Activated CD4-positive, alpha-beta T cell treated with anti-CD3 and anti-CD28 coated beads, Interleukin-2, Interleukin-6, amounts not matched to agents 100 ng/mL and 50 ng/mL, durations not matched to agents 16 hours and 8 hours (primary cell): ENCODE measurements at places on chromosomes 1 and 21.

DNA sequence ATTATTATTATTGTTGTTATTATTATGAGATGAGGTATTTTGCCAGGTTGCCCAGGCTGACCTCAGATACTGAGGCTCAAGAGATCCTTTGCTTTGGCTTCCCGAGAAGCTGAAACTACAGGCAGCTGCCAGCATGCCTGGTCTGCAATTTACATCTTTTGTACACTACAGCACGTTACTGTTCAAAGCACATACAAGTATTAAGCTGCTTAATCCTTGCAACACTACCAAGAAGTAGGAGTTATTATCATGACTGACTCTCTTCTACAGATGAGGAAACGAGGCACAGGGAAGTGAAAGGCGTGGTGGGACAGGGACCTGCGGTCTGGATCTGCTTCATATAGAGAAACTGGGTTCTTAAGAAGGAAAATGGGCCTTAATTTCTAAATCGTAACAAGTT lies 11.6 kb downstream of the ERG start:
- DNase-seq = no peak

GRCh38 chr1:167926486-167926997 lies 9.9 kb upstream of the DCAF6 start:
- no peak for DNase-seq

DNA sequence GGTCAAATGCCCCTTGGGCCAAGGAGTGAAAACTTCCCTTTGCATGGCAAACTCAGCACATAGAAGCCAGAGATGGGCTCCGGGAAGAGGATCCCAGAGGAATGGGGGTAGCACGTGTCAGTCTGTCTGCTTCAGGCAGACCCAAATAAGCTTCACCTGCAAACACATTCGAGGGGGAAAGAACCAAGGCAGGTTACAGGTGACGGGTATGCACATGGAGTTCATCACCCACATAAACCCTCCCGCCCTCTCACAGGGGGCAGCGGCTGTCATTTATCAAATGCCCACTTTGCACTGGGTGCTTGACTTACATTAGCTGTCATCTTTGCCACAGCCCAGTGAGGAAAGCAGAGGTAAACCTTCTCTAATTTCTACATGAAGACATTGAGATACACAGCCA lies 73.0 kb upstream of the TLR5 start:
- no peak for DNase-seq

DNA sequence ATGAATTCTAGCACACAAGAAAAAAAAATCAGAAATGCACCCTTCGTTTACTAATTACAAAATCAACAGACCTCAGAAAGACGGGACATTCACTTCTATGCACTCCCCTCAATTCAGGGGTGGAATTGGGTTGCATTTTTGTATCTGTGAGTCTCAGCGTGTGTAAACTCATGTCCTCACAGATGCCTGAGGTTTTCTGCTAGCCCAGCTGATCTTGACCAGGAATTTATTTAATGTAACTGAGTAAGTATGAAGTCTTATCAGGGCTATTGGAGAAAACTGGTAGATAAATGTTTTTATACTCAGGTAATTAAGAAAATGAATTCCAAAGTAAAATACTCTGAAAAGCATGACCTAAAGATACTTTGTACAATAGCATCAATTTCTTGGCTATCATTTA lies 167.7 kb downstream of the RUNX1 start:
- no peak for DNase-seq

GRCh38 chr1:170471398-170472053 lies 60.4 kb upstream of the GORAB start:
- no peak for DNase-seq

DNA sequence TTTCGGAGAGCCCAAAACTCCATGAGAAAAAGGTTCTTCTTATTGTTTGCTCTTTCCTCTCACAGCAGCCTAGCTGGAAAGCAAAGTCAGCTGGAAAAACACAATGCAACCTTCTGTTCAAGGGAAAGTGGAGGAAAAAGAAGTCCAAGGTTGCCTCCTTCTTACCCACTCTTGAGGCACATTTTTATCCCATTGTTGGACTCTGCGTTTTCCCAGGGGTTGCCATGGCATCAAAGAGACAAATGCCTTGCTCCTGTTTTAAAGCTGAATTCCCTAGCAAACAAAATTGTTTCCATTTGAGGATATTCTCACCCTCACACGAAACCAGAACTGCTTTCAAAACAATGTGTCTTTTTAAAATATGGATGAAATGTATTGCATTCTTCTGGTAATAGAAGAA lies 45.1 kb upstream of the PALMD start:
- no peak for DNase-seq

- DNase-seq = no peak
Measured at GRCh38 chr1:9201401-9202239, 33.0 kb upstream of the H6PD start.

- no peak for DNase-seq
Measured at GRCh38 chr1:18885311-18886002, 16.9 kb downstream of the ALDH4A1 start.

DNA sequence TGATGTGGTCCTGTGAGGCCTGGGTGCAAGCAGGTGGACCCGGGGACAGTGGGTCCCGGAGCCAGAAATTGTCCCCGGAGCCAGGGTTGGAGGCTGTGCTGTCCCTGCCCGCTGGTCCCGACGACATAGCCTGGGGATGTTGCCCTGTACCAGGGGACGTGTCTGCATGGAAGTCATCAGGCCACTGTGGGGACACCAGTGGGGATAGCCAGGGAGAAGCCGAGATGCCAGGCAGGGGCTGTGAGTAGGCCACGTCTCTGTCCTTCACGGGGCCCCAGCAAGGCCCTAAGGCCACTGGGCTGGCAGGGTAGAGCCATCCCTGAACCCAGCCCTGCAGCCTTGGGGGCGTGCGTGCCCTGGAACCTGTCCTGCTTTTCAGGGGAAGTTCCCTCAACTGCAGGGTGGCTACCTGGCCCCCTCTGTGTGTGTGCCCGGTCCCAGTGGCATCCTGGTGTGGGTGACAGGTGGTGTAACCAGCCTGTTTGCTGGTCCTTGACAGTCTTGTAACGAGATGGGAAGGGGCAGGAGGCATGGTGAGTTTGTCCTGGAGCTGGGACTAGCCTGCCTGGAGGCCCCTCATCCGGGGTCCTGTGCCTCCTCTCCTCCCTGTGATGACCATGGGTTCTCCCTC lies 73.2 kb downstream of the OBSCN start:
- no peak for DNase-seq

DNA sequence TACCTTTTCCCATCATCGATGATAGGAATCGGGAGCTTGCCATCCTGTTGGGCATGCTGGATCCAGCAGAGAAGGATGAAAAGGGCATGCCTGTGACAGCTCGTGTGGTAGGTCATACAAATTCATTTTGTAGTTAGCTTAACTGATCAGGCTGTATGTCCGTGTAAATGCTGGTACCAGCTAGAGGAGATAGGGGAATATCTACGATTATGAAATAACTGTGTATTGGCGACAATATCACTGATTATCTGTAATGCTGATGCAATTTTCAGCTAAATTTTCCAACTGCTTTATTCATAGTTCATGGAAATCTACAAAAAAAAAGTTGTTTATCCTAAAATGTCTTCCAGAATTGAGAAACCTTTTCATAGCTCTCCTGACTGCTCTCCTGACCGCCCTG lies 8.3 kb downstream of the PRDX6 start:
- no peak for DNase-seq

DNA sequence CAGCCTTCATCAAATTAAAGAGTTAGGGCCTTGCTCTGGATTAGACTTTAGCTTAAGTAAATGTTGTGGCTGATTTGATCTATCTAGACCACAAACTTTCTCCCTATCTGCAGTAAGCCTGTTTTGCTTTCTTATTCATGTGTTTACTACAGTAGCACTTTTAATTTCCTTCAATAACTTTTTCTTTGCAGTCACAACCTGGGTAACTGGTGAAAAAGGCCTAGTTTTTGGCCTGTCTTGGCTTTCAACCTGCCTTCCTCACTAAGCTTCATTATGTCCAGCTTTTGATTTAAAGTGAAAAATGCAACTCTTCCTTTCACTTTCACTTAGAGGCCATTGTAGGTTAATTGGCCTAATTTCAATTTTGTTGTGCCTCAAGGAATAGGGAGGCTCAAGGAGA lies 12.5 kb upstream of the LPGAT1 start:
- DNase-seq = no peak

GRCh38 chr1:18816808-18817207 lies 42.7 kb downstream of the TAS1R2 start:
- no peak for DNase-seq

DNA sequence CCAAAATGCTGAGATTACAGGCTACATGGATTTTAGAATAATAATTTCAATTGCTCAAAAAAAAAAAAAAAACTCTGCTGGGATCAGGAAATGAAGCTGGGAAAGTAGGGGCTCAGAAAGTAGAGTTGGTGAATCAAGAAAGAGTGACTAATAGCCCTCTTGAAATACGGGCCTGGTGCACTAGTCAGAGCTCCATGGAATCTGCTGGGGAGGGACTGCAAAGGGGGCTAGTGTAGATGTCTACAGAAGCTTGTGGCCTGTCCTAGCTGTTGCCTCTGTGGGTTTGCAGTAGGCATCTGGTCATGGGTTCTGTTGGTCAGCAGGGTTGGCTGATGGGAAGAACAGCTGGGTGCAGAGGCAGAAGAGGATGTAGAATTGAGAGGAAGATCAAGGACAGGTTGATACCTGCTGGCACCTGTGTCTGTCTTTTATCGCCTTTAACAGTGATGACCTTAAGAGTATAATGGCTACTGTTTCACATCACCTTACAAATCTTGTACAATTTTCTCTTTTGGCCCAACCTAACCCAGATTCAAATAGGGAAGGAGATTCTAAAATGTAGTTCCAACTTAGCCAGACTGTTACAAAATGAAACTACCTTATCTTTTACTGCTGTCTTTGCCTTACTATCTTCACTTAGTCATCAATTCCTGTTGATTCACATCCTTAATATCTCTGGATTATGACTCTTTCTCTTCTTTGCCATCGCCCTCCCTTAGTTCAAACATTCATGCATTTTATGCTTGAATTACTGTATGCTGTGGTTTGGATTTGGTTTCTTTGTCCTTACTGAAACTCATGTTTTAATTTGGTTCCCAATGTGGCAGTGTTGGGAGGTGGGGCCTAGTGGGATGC lies 126.2 kb downstream of the GIPC2 start:
- no peak for DNase-seq

DNA sequence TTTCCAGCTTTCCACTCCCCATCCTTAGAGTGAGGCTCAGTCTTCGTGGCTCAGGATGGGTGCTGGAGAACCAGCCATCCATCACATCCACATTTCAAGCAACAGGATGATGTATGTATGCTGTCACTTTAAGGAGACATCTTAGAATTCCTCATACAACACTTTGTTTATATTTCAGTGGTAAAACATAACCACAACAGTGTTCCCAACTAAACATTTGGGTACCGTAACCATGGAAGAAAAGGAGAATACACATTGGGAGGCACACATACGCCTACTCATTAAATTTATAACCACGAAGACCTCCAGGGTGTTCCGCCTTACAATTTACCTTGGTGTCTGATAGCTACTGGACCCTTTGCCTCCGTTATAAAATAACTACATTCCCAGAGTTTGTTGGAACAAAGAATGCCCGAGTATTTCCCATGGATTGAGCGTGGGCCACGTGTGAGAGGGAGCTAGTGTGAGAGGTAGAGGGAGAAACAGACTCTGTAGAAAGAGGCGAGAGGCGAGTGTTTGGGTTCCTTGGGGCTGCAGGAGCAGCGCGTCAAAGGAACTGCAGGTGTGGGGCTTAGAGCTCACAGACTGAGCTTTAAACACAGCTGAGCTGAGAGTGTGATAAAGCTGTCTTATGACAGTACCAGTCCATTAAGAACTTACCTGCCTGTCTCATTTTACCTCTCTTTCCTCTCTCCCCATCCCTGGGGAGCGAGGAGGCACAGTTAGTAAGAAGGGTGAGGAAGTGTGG lies 111.5 kb upstream of the USP24 start:
- DNase-seq = no peak

- DNase-seq = peak; percentile 26
Measured at GRCh38 chr1:204493145-204493983, 1.2 kb downstream of the PIK3C2B start.

DNA sequence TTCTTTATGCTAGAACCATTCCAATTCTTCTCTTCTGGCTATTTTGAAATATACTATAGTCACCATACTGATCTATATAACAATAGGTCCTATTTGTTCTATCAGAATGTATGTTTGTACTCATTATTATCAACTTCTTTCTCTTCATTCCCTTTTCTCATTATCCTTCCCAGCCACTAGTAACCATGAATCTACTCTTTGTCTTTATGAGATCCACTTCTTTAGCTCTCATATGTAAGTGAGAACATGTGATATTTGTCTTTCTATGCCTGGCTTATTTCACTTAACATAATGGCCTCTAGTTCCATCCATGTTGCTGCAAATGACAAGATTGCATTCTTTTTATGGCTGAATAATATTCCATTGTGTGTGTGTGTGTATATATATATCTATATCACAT lies 31.7 kb upstream of the RC3H1 start:
- DNase-seq = no peak

DNA sequence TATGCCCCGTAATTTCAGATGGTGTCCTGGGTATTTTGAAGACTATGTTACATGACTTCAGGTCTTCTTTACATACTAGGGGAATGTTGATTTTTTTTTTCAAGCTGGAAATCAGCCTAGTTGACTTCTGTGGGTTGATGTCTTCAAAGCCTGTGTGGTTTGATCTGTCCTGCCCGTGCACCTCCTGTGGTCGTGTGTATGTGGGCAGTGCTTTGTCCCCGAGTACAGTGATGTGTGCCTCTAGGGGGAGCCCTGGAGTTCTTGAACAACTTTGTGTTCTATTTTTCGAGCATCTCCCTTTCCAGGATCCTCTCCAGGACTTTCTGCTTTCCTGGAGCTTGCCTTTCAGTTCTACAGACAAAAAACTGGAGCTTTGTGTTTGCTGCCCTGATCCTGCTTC lies 28.9 kb downstream of the OBSCN start:
- DNase-seq = peak; percentile 17

- DNase-seq = no peak
Measured at GRCh38 chr1:47813970-47814369, 183.2 kb downstream of the TRABD2B start.

DNA sequence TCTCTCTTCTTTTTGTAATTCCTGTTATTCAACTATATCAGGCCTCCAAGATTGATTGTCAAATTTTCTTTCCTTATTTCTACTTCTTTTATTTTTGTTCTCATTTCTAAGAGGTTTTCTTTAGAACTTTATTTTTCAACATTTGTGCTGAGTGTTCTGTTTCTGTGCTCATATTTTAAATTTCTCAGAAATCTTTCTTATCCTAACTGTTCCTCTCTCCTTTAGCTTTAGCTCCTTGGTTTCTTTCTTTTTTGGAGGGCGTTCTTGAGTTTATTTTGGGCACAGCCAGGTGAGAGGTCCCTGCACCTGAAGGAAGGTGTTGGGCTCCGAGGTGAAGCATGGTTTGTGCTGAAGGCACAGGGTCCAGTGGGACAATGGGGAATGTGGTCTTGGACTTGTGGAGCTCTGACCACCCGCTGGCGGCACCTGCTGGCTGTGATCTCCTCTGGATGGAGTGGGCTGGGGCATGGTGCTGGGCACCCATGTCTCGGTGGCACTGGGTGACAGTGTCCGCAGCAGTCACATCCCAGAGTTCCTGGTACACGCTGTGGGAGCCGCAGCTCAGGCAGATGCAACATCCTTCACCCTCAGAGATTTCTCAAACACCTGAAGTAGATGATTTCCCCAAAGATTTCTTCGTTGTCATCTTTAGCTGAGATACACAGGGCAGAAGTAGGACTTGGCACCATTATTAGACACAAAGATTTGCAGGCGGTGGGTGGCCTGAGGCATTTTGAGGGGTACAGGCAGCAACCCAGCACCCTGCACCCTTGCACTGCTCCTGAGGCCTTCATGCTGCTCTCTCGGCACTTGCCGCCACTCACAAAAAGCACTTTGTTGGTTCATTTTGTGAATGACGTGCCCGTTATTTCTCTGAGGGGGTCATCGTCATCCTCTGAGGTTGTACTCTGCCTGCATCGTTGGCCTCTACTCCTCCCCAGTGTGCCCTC lies 38.2 kb upstream of the DIP2A start:
- no peak for DNase-seq
